ENCODE measurements at places on chromosomes 3 and 15. TPM values are rescaled to one million over a fixed set of nuclear protein-coding genes. Genes with fewer than 3 reads are reported as not detected.

- no peak for DNase-seq
These were observed 23.5 kb upstream of the ARPIN start for GRCh38 chr15:89936051-89936785.

DNA sequence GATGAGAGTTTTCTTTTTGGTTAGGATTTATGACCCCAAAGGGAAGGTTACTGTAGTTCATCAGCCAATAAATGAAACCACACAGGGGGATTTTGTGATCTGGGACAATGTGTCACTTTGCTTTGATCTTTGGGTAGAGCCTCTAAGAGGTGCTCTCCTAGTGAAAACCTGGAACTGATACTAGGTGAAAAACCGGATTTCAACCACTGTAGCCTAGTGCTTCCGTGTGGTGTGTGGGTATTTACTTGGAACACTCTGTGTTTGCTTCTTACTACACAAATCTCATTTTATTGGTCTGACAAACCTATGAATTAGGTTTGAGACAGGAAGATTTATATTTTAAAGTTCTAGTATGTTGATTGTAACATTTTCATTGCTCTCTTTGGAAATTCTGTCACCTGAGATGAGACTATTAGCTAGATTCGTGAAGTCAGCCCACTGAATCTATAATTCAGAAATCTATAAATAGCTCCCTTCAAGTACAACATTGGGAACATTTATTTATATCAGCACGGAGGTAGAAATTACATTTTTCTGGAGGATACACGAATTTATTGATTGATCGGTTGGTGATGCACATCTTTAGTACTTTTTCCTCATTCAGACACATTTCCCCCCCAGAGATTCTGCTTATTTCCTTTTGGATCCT is 119.8 kb downstream of the AKAP13 start:
- no peak for DNase-seq

The FSIP1 gene
- total RNA-seq = 1.4 TPM

The MEF2A gene
- 74.2 TPM for total RNA-seq

GRCh38 chr3:160616311-160616710 is 50.9 kb upstream of the KPNA4 start:
- DNase-seq = no peak
